NCI-H82 (cell line): ENCODE measurements at places on chromosomes 13 and 19.

DNA sequence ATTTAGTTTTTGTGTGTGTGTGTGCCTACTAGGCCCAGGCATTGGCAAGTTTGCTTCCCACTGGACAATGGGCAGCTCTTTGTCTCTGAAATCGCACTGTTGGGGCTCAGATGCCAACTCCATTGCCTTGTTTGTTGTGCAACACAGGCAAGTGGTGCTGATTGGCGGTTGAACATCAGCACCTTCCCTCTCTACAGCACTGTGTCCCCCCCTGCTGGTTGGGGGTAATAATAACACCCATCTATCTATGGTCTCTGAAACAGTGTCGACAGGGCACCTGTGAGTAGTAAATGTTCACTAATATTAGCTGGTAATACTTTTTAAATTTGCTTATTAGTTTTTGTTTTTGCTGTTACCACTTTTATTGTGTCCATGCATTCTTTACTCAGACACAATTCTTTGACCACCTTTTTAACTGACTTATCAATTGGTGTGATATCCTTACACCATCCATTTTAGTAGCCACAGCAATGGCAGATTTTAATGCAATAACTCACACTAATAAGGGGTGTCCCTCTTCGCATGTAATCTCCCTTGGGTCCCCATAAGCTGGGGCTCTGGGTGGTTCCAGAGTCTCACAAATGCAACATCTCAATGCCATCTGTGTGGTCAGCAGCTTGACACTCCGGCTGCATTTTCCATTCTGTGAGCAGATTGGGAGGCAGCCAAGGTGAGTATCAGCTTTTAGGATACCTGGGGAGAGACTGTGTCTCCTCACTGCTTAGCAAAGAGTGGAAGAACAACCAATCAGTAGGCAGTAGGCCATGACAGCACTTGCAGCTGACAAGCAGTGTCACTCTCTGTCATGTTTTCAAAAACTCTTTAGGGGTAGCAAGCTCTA is 47.7 kb upstream of the UQCRFS1 start:
- DNase-seq, result peak; percentile 71

DNA sequence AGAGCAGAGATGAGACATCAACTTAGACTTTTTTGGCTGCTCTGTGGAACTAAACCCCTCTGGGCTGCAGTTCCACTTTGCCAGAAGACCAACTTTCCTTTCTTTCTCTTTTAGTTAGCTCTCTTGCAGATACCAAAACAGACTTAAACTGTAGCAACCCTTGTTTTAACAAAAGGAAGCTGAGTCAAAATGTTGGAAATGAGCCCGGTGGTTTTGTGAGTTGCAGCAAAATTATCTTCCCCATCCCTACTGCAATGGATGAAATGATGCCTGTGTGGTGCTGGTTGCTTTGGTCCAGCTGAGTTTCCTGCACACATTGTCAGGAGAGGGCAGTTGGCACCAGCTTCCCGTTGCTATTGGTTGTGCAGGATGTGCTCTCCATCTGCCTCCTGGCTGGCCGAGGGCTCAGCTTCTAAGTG is 115.3 kb downstream of the LRCH1 start:
- no peak for DNase-seq

GRCh38 chr19:40763526-40763925 is 11.8 kb upstream of the MIA start:
- DNase-seq, result no peak

DNA sequence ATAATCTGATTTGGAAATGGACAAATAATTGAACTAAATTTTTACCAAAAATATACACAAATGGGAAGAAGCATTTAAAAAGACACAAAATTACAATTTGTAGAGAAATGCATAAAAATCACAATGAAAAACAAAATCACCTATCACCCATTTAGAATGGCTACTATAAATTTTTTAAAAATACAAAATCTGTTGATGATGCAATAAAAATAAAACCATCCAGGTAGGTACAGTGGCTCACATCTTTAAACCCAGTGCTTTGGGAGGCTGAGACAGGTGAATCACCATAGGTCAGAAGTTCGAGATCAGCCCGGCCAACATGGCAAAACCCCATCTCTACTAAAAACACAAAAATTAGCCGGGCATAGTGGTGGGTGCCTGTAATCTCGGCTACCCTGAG is 23.5 kb downstream of the ZNF43 start:
- no peak for DNase-seq

- no peak for DNase-seq
These were observed 3.2 kb downstream of the SELENOW start for GRCh38 chr19:47781590-47782262.

- no peak for DNase-seq
These were observed 39.6 kb downstream of the RAB20 start for GRCh38 chr13:110521946-110522345.

GRCh38 chr13:64639206-64639605 is 2590.9 kb downstream of the PCDH9 start:
- no peak for DNase-seq

DNA sequence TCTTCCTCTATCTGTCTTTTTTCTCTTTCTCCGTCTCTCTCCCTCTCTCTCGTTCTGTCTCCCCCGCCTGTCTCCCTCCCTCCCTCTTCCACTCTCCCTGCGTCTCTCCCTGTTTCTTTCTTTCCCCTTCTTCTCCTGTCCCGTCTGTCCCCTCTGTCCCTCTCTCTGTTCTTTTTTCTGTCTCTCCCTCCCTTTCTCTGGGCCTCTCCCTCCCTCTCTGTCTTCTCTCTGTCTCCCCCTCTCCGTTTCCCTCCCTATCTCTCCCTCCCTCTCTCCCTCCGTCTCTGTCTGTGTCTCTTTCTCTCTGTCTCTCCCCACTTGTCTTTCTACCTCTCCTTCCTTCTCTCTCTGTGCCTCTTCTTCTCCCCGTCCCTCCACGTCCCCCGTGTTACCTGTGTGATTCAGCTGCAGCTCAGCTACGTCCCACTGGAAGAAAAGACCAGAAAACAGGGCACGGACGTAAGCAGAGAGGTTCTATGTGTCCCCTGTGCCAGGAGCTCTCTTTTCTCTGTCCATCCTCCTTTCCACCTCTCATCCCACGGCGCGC is 1.2 kb downstream of the CD70 start:
- DNase-seq, result no peak

DNA sequence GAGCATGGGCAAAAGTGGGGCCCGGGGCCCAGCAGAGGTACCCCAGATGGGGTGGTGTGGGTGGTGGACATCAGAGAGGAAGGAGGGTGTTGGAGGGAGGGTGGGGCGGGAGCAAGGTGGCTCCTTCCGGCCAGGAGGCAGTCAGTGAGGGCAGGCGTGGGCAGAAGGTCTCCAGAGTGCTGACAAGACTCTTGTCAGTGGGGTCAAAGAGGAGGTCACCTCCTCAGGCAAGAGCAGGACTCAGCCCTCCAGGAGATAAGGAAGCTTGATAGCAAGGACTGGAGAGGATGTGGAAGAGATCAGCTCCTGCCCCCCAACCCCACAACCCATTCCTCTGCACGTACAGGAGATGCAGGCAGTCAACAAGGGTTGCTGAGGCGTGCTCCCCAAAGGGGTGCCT is 9.8 kb downstream of the GJA3 start:
- no peak for DNase-seq

GRCh38 chr13:28678809-28679208 is 19.9 kb downstream of the POMP start:
- no peak for DNase-seq

- no peak for DNase-seq
These were observed 201.1 kb downstream of the NBEA start for GRCh38 chr13:35143123-35143522.

DNA sequence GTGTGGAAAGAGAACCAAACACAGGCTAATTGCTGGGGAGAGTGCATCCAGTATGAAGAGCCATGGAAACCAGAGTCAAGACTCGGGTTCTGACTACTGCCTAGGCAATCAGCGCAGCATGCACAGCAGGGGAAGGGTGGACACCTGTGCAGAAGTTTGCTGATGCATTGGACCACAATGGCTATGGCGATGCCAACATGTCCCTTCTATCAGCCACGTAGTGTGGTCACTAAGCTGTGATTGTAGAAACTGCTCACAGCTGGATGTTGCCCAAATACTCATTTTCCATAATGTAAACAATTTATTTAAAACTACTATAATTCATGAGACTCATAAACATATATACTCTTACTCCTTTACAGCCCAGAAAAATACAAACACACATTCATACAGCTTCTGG is 1718.2 kb downstream of the EFNB2 start:
- DNase-seq, result no peak

- no peak for DNase-seq
These were observed 32.5 kb downstream of the DLEU7 start for GRCh38 chr13:50810998-50811397.

DNA sequence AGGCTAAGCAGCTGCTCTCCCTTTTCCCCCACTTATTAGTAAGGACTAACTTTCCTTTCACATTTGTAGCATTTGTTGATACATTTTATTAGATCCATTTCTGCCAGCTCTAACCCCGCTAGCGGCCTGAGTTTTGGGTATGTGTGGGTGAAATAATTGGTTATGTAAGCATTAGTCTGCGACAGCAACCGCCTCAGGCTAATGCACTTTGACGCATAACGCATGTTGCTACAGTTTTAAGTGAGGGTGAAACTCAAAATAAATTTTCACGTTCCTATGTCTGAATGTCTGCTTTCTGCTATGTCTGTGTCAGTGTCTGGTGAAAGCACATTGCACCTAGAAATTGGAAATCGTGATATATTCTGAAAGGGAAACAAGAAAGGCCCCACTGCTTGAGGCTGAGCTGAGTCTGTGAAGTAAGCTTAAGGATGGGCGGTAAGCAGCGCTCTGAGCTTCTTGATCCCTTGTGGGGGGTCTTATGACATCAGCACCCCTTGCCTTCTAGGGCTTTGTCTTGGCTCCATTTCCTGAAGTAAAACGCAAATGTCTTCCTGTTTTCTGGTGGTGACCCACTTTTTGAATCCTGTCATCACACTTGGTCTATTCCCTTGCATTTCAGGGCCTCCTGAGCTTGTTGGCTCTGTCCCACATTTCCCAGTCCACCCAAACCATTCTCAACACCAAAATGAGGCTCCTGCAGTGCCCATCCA is 648.3 kb upstream of the ARGLU1 start:
- peak; percentile 33 for DNase-seq

DNA sequence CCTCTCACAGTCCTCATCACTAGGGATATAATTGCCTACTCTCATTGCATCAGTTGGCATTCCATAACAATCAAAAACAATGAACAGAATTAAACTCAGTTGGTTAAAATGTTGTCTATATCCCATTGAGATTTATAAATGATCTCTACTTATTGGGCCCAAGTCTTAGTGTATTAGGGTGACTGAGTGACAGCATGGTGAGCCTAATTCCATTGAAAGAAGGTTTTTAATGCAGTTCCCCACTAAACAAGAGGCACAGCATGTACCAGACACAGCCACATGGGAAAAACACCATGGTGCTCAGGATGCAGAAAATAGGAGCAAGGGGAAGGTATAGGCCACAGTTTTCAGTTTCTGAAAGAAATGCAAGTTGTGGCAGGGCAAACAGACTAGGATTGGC is 208.4 kb downstream of the RFC3 start:
- DNase-seq, result no peak

- DNase-seq, result no peak
These were observed 179.8 kb downstream of the COG6 start for GRCh38 chr13:39835253-39835652.

- DNase-seq, result no peak
These were observed 474.0 kb downstream of the IRS2 start for GRCh38 chr13:109312399-109312798.

GRCh38 chr13:75186379-75186778 is 295.6 kb downstream of the TBC1D4 start:
- DNase-seq, result no peak

DNA sequence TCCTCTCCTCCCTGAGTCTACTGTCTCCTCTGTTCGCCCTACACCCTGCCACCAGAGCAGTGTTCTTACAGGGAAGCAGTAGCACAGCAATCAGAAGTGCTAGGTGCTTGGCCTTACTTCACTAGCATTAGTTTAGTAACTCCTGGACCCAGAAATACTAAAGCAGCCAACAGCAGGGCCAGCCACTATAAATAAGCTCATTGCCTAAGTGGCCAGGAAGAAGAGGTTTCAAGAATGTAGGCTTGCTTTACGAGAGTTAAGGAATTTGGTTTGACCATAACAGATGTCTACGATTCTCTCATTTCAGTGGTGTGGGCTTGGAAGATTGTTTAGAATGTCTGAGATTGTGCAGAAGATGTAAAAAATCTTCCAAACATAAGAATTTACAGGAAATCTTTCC is 103.3 kb downstream of the ZAR1L start:
- DNase-seq, result peak; percentile 21

DNA sequence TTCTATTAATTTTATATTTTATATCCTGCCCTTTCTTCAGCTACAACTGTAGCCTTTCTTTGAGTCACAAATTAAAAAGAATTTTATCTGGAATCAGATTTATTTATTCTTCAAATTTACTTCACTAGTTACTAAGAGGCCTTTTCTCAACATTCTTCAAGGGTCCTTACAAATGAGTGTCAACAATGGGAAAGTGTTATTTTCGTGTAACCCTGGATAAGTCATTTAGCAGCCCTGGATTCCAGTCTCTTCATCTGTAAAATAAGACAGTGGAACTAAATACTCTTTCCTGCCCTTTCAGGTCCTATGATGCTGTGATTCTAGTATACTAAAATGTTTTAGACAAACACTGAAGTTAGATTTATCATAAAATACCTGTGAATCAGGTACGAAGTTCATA is 397.0 kb downstream of the KLF12 start:
- DNase-seq, result no peak

DNA sequence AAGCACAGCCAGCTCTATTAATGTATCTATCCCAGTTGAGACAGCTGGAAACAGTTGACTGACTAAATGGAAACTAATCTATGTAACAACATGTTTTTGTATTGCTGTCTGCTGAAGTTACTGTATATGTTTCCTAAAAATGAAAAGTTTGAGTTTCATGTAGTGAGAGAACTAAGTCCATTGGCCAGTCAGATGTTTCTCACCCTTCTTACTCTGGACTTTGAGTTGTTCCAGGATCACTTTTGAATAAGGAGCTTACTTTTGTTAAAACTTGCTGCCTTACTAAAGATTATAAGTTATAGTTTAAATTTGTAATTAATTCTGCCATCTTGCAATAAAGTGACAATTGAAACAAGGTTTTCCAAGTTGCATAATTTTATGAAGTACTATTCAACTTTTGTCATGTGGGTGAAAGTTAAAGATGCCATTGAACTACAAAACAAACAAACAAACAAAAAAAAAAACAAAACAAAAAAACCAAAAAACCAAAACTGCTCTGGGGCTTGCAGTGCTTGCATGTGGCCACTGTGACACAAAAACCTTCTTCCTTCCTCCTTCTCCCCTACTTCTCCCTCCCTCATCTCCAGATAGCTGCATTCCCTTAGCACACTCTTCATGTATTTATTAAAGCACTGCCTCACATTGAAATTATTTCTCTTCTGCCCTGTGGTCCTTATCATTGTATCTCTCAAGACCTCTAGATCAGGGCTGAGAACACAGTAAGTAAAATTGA is 15.3 kb downstream of the WDFY2 start:
- DNase-seq, result no peak

GRCh38 chr19:55336101-55336500 is 3.6 kb upstream of the KMT5C start:
- no peak for DNase-seq

DNA sequence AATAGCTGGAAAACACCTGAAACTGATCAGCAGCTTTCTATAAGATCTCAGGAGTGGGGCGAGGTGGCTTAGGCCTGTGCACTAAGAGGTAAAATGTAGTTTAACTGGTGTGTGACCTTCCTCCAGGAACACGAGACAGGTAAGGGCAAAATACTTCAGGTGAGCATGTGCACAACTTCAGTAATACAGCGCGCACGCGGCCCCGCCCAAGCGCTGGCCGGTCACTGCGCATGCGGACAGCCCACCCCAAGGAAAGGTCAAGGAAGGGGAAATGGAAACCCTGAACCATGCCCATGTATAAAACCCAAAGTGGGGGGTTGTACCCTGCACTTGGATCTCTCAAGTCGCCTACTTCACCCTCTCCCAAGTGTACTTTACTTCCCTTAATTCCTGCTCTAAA is 49.4 kb upstream of the ARHGEF7 start:
- DNase-seq, result no peak
